ENCODE measurements at places on chromosomes 16 and 17. TPM values are rescaled to one million over a fixed set of nuclear protein-coding genes. Genes with fewer than 3 reads are reported as not detected.

- no peak for DNase-seq
Observed at GRCh38 chr17:21283482-21284318, 811 bp upstream of the MAP2K3 start.

DNA sequence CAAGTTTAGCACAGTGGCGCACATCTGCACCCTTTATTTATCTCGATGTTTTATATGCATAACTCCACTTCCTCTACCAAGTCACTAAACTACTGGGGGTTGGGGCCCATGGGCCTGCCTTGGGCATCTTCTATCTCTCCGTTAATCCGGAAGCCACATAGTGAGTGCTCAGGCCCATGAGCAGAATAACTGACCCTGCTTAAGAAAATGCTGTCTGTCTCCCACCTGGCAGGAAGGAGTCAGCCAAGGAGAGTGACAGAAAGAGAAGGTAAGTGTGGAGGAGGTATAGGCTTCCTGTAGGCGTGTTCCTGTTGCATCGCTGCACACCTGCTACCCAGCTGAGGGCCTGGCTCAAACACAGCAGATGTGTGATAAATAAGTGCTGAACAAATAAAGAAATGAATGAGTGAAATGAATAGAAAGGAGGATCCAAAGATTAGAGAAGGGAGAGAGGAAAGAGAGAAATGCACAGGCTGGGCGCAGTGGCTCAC lies 320.1 kb downstream of the SLC39A11 start:
- no peak for DNase-seq

Gene HOXB8
- total RNA-seq, result not detected

GRCh38 chr16:9978160-9978725 lies 204.0 kb downstream of the GRIN2A start:
- DNase-seq, result no peak

- DNase-seq, result no peak
Observed at GRCh38 chr17:4309897-4310296, 46.1 kb upstream of the ANKFY1 start.

DNA sequence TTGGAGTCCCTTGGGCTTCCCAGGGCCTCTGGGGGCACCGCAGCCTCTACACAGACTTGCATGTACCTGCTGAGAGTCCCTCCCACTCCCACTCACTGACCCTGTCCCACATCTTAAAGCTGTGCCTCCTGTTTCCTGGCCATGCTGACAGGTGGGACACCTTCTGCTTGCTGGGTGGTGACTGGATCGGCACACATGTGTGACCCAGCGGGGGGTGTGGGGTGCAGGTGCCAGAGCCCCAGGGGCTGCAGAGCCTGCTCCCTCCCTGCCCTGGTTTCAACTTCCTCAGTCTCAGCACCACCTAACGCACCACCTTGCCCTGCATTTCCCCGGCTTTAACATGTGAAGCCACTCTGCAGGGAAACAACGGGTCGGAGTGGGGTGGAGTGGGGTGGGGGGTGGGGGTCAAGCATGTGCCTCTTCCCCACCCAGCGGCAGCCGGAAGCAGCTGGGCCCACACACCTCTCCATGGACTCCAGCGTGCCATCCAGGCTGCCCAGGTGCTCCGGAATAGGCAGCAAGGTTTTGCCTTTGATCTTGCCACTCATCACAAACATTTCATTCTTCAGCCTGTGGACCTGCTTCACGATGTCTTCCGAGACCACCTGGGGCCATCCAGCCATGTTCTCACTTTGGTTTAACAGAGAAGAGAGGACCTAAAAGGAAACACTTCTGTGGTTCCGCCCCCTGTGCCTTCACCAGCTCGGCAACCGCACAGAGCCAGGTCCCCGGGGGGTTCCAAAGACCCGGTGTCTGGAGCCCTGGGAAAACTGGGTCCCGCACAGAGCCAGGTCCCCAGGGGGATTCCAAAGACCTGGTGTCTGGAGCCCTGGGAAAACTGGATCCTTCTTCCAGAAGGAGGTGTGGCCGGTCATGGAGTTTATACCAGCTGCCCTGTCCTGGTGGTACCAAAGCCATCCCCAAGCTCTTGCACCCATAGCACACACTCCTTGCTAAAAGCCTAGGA lies 4.7 kb downstream of the DNAH17 start:
- no peak for DNase-seq

DNA sequence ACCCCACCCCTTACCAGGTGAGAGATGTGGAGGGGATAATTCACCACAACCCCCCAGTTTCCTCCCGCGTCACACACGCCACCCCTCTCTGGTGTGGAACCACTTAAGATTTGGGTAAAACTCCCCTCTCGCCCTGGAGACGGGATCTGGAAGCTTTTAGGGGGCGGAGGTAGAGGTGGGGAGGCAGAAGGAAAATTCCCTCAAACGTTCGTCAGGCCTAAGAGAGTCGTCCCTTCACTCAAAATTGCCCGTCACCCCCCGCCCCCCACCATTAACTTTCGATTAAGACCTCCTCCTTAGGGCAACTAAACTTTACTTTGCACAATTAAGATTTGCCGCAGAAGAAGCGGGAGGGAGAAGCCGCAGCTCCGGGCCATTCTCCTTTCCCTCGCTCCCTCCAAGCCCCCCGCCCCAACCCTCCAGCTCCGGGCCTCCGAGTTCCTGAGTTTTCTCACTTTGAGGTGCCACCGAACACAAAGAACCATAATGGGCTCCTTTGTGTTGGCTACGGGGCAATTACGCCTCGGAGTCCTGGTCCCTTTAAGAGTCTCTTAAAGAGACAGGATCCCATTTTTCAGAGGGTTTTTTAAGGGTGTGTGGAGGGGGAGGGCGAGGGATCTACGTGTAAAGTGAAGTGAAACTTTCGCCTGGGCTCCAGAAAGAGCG lies 985 bp upstream of the FZD2 start:
- DNase-seq, result peak; percentile 18

DNA sequence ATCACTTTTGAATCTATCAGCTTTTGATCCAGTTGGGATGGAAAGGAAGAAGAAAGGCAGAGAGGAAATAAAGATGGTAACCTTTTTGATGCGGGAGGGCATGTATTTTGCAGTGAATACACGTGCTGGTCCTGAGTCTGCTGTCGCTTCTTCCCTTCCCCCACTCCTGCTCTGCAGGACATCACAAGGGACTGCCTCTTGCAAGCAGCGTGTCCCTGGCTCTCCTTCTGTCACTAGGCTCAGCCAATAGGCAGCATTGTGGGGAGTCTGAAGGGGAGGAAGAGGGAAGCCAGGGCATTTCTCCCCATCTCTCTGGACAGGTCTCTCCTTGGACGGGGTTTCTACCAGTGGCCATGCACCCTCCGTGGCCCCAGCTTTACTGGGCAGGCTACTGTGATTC lies 15.7 kb upstream of the WFDC1 start:
- no peak for DNase-seq

DNA sequence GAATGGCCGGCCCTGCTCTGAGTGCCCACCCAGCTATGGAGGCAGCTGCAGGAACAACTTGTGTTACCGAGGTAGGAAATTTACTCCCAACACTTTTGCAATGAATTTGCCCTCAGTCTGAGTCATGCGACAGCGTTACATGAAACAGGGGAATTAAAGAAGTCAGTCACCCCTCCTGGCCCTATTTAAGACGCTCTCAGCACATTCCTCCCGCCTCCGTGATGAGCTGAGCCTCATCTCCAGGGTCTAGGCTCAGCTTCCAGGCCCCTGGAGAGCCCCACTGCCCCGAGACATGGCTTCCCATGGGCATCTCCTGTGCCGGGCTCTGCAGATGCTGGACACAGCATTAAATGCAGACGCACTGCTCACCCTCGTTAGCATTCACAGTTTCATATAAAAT lies 35.0 kb downstream of the CRISPLD2 start:
- DNase-seq, result no peak

All from natural killer cell (primary cell).